ENCODE measurements at places on chromosomes 4 and X.
A peak's percentile ranks its signal among the peaks of the same experiment; 100 is the strongest.

DNA sequence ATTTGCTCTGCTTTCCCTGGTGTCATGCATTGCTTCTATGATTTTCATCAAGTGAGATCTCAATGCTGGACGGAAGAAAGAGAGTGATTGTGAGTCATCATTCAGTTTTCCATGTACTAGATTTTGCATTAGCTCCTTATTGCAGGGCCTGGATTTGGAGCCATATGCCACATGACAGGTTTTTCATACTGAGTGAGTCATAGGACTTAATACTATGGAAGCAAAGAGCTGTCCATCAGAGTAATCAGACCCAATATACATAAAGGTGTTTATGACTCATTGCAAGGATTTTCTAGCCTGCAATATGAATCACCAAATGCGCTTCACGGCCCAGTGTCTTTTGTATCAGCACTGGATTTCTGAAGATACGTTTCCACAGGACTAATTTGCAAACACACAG lies 11.2 kb upstream of the TFDP3 start:
- no peaks in the 10 kb centered on the region for H3K36me3 ChIP-seq
- DNase-seq: no peak
- no peak overlapping the region for H3K27ac ChIP-seq
- no peak overlapping the region for H3K4me3 ChIP-seq
- no peaks in the 10 kb centered on the region for H3K4me1 ChIP-seq

- DNase-seq: no peak
- H3K27me3 ChIP-seq: peaks cover 2% of the 10 kb centered on the region
- H3K4me3 ChIP-seq: no peak overlapping the region
- H3K27ac ChIP-seq: no peak overlapping the region
- H3K4me1 ChIP-seq: no peaks in the 10 kb centered on the region
Observed at GRCh38 chr4:182369211-182369610, 126.0 kb downstream of the TENM3 start.

DNA sequence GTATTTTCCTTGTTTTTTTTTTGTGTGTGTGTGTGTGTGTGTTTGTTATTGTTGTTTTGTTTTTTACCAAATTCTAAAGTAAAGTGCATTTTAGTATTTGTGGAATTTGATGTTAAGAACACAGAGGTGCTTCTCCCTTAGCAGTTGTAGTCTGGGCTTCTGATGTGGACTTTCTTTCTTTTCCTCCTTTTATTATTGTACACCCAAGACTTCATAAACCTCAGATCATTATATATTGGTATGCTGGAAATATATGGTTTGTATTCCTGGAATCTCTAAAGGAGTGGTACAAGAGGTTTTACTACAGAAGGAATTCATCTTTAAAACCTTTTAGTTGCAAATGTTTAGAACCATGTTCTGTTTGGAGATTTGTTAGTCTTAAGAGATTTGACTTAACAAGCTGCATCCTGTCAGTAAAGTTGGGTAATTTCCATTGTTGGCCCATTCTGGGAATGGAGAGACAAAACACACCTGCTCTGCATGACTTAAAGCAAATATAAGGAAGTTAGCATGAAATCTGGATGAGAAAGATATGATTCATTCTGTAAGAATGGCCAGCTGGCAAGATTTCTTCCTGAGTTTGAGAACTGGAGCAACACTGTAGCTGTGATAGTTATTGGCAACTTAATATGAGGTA lies 64.0 kb downstream of the SMAD1 start:
- no peaks in the 10 kb centered on the region for H3K27me3 ChIP-seq
- peak overlapping the region; percentile 55 for H3K27ac ChIP-seq
- no peak overlapping the region for H3K4me3 ChIP-seq
- peaks cover 39% of the 10 kb centered on the region for H3K36me3 ChIP-seq
- H3K4me1 ChIP-seq: peaks cover 11% of the 10 kb centered on the region

DNA sequence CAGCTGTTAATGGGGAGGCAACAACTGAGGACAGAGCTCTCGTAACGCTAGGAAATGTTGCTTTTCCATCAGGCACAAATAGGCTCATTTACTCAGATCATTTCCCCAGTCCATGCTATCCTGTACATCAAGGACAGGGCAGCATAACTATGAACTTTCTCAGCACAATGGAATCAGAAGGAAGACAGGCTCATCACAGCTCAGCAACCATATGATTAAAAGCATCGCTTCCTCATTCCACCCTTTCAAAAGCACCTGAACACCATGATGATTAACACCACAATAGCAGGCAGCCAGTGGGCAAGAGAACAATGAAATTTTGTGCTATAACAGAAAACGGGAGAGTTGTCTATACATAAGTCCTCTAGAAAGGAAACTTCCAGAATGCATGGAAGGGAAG lies 297.8 kb downstream of the ZNF674 start:
- no peaks in the 10 kb centered on the region for H3K36me3 ChIP-seq
- H3K27me3 ChIP-seq: no peaks in the 10 kb centered on the region
- DNase-seq: no peak

GRCh38 chr4:137998666-137999429 lies 243.3 kb downstream of the SLC7A11 start:
- H3K4me3 ChIP-seq: no peak overlapping the region
- H3K27me3 ChIP-seq: no peaks in the 10 kb centered on the region
- H3K4me1 ChIP-seq: no peaks in the 10 kb centered on the region
- H3K36me3 ChIP-seq: no peaks in the 10 kb centered on the region

- no peak overlapping the region for H3K27ac ChIP-seq
- no peak for DNase-seq
- H3K27me3 ChIP-seq: no peaks in the 10 kb centered on the region
- H3K36me3 ChIP-seq: peaks cover 6% of the 10 kb centered on the region
Observed at GRCh38 chr4:173397604-173398003, 1.3 kb downstream of the SCRG1 start.

- no peaks in the 10 kb centered on the region for H3K27me3 ChIP-seq
- peak overlapping the region; percentile 28 for H3K27ac ChIP-seq
- no peak overlapping the region for H3K4me3 ChIP-seq
- DNase-seq: peak; percentile 70
- peaks cover 12% of the 10 kb centered on the region for H3K4me1 ChIP-seq
- H3K36me3 ChIP-seq: no peaks in the 10 kb centered on the region
Observed at GRCh38 chr4:183831683-183832082, 73.4 kb upstream of the STOX2 start.

DNA sequence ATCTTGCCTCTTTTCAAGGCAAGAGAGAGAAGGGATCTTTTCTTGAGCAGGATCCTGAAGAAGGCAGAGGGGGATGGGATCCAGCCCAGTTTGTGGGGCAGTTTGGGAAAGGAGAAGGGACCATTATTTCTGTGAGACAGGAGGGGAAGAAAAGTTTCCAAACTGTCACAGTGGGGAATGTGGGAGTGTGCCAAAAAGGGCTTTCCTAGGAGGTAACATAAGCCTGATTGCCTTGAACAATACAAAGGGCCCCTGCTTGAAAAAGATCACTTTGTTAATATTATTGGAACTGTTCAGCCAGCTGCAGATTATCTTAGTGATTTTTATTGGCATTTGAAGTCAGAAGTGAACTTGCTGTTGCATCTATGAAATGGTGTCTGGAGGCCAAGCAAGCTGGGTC lies 55.2 kb downstream of the MTM1 start:
- no peak overlapping the region for H3K27ac ChIP-seq
- no peaks in the 10 kb centered on the region for H3K4me1 ChIP-seq
- H3K4me3 ChIP-seq: no peak overlapping the region
- H3K27me3 ChIP-seq: no peaks in the 10 kb centered on the region
- no peak for DNase-seq

- H3K27me3 ChIP-seq: no peaks in the 10 kb centered on the region
- H3K27ac ChIP-seq: no peak overlapping the region
- no peak for DNase-seq
- H3K4me1 ChIP-seq: peaks cover 33% of the 10 kb centered on the region
- H3K4me3 ChIP-seq: no peak overlapping the region
Observed at GRCh38 chr4:86973668-86974067, 38.9 kb downstream of the AFF1 start.

- no peaks in the 10 kb centered on the region for H3K27me3 ChIP-seq
- H3K36me3 ChIP-seq: no peaks in the 10 kb centered on the region
- no peak for DNase-seq
- H3K27ac ChIP-seq: no peak overlapping the region
Observed at GRCh38 chr4:17232566-17233253, 279.2 kb downstream of the QDPR start.

- H3K4me1 ChIP-seq: peaks cover 6% of the 10 kb centered on the region
- no peaks in the 10 kb centered on the region for H3K27me3 ChIP-seq
- H3K4me3 ChIP-seq: no peak overlapping the region
- DNase-seq: no peak
- H3K36me3 ChIP-seq: no peaks in the 10 kb centered on the region
- H3K27ac ChIP-seq: no peak overlapping the region
Observed at GRCh38 chr4:172844556-172844955, 324.1 kb upstream of the GALNT7 start.

GRCh38 chrX:1750267-1750666 lies 135.4 kb downstream of the ASMT start:
- no peaks in the 10 kb centered on the region for H3K36me3 ChIP-seq
- H3K4me3 ChIP-seq: no peak overlapping the region
- no peaks in the 10 kb centered on the region for H3K27me3 ChIP-seq
- no peak overlapping the region for H3K27ac ChIP-seq

DNA sequence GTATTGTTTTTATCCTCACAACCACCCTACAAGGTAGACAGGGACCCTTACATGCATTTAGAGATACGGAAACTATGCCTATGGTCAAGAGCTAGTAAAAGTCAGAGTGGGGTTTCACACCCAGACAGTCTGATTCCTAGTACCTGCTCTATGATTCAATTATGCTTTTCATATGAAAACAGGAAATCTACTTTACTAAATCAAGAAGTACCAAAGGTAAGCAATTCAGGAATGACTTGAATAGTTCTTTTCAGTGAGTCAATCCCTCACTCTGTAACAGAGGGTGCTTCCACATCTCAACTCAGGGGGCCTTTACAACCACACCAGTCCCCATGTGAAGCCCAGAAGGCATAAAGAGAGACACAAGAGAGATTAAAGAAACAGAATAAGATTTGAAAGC lies 191.4 kb downstream of the PPP3CA start:
- no peaks in the 10 kb centered on the region for H3K36me3 ChIP-seq
- no peak overlapping the region for H3K4me3 ChIP-seq
- H3K4me1 ChIP-seq: no peaks in the 10 kb centered on the region
- no peak for DNase-seq
- H3K27me3 ChIP-seq: no peaks in the 10 kb centered on the region

DNA sequence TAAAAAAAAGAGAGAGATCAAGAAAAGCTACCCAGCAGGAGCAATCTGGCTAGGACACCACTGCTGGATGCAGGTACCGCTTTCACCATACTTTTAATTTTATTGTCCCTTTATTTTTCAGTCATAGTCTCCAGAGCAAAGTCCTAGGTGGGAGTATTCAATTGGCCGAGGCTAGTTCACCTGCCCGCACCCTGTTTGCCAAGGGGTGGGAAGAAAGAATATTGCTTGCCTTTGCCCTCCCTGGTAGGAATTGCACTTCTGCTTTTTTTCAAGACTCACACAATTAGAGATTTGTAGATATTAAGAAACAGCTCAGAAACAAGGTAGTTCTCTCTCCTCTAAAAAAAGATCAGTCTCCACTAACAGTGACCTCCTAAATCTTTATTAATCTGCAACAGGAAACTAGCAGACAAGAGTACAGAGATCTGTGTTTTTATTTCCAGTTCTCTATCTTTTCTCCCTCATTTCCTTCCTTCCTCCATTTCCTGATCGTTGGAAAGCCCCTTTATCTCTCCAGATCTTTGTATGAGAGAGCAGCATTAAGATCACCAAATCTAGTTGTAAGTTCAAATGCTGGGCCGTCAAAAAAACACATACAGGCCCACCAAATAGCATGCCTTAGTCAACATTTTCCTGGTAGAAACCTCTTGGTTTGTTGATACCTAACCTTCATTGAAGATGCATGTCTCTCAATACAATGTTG lies 9.4 kb upstream of the RPGR start:
- H3K27me3 ChIP-seq: no peaks in the 10 kb centered on the region
- no peak overlapping the region for H3K27ac ChIP-seq
- H3K4me3 ChIP-seq: no peak overlapping the region
- H3K36me3 ChIP-seq: no peaks in the 10 kb centered on the region
- DNase-seq: peak; percentile 63
- peaks cover 3% of the 10 kb centered on the region for H3K4me1 ChIP-seq

All from common myeloid progenitor, CD34-positive (primary cell).